ENCODE measurements at places on chromosomes 3 and 15.

DNA sequence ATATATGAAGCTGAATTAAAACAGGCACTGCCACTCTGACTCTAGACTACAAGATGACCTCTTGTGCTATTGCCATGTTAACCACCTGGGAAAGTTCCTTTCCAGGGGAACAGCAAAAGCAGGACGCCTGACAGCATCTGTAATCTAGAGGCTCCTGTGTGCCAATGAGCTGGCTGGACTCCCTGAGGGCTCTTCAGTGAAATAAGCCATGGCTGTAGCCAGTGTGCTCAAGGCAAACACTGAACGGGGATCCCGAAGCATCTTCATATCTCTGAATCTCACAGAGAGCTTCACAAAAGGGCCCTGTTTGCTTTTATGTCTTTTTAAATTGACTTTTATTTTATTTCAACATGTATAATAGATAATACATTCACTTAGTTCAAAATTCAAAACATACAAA is 57.2 kb downstream of the BFSP2 start:
- no peak for DNase-seq

DNA sequence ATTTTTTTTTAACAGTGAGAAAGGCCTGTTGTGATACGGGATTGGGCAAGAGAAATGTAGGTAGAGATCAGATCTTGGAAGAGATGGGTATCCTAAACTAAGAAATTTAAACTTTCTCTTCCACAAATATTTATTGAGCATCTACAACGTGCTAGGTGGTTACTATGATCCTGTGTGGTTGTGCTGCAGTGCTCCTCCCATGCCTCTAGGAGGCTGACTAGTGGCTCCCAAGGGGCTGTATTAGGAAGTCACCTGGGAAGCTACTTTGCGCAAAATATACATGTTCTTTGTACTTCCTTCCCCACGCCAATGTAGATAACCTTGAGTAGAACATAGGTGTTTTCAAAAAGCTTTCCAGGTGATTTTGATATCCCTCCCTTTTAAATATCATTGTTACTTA is 27.2 kb downstream of the USP3 start:
- DNase-seq, result no peak

DNA sequence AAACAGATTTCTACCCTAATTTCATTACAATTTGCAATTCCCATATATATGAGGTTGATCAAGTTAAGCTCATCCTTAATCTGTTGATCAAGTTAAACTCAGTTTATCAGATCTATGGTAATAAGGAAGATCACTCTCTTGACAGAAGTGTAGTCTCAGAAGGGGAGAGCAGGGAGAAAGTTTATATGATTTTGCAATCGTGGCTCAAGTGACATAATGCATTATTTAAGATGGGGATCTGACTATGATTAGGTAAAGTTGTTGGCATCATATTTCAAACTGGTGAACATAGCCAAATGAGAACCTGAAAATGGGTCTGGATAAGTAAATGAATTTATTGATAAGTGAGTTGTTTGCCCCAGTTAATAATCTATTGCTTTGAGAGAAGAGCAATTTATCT is 995.3 kb downstream of the OTOL1 start:
- DNase-seq, result no peak

- DNase-seq, result no peak
Observed at GRCh38 chr3:64235605-64236004, 10.3 kb upstream of the PRICKLE2 start.

DNA sequence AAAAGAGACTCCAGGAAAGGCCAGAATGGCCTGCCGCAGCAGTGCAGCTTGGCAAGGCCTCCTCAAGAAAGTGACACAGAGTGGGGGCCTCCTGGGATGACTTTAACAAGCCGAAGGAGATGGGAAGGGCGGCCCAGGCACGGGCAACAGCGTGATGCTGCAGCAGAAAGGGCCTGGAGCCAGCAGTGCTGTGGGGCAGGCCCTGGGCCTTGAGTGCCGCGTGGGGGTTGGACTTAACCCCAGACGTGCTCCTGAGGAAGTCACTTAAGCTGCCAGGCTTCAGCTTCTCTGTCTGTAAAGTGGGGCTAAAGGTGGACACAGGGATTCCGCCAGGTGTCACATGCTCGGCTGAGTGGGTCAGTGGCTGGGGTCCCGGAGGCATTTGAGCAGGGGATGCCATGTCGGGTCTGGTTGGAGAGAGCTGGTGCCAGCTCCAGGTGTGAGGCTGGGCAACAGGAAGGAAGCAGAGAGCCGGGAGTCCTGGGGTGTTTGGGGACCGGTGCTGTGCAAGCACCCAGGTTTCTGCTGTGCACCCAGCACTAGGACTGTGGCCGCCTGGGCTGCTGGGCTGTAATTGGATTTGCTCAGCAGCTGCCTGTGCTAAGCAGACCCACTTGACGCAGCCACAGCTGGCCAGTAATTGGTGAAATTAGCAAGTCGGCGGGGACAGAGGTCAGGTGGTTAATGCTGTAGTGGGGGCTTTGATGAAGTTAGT is 7.8 kb downstream of the DNAJB8 start:
- DNase-seq, result no peak

GRCh38 chr3:186110975-186111974 is 2.4 kb upstream of the ETV5 start:
- DNase-seq, result no peak

GRCh38 chr3:157999246-157999645 is 107.0 kb downstream of the SHOX2 start:
- no peak for DNase-seq

GRCh38 chr15:40053079-40053830 is 14.3 kb upstream of the SRP14 start:
- DNase-seq, result no peak

DNA sequence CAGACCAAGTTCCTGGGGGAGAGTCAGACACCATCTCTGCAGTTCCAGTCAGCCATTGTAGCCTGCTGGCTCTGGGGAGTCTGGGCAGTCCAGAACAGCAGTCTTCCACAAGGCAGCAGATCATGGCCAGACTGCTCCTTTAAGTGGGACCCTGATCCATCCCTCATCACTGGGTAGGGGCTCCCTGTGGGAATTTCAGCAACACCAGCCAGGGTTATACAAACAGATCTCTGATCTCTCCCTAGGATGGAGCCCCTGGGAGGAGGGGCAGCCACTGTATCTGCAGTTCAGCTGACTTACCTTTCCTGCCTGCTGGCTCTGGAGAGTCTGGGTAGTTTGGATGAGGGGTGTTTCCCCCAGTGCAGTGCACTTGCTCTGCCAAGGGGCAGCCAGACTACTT is 42.1 kb upstream of the UNC13C start:
- no peak for DNase-seq
